RWPE2 (cell line): ENCODE measurements at places on chromosomes 6 and 20.

GRCh38 chr6:90253631-90254030 lies 43.0 kb downstream of the BACH2 start:
- DNase-seq: no peak

DNA sequence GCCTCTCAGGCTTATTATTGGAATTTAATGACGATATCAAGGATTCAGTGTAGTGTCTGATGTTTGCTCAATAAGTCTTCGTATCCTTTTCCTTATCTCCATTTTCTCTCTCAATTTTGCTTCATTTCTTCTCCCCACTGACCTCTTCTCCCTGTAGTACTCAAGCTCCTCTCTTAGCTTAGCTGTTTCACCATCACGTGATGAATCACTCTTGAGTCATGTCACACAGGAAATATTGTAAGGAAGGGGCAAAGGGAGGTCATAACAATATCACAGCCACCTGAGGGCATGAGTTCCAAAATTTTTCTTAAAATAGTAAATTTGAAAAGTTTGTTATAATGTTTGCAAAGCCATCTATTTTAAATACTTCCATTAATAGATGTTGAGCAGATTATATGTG lies 392.2 kb upstream of the MARCKS start:
- no peak for DNase-seq

DNA sequence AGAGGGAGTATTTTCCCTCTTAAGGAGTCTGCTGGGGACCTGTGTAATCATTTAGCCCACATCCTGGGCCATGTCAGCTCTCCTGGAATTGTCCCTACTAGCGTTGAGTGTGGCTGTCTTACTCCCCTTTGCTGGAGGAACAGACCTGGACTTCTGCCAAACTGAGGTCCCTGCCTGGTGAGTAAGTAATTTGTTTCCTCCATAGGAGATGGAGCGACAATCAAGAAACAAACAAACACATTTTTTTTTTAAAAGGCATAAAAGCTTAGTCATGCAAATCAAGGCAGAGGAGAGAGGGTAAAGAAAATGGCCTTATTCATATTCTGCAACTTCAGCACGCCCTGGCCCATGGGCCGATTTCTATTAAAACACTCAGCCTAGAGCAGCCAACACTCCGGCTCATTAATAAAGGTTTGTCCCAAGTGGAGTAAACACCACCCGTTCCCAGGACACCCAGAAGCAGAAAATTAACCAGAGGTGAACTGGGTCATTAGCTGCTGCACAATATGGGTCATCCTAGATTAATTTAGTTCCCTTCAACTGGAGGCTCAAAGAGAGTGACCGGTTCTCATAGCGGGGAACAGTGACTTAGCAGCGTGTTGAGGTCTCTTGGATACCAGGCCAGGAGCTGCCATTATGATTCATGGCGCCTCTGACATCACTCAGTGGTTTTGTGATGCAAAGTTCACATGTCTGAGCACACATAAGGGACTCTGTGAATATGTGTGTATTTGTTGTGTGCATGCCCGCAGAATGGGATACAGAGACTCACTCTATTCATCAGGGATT lies 165.0 kb upstream of the SULF2 start:
- peak; percentile 80 for DNase-seq

DNA sequence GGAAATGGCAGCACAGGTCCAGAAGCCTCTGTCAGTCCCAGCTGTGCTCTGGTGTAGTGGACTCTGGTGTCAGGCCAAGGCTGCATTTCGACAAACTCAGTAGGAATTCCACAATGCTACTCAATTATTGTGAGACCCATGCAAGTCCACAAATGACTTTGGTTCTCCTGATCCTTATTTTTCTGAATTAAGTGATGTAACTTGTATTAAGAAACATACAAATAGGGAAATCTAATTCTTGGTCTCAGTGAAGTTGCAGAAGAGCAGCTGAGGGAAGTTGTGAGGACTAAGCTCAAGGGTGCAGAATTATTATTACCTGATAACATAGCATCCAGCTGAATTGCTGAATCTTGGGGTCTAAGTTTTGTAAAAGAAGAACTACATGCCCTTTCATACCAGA lies 116.8 kb downstream of the MAFB start:
- DNase-seq: no peak

- no peak for DNase-seq
These were observed 9.5 kb upstream of the ATRN start for GRCh38 chr20:3461211-3461771.

DNA sequence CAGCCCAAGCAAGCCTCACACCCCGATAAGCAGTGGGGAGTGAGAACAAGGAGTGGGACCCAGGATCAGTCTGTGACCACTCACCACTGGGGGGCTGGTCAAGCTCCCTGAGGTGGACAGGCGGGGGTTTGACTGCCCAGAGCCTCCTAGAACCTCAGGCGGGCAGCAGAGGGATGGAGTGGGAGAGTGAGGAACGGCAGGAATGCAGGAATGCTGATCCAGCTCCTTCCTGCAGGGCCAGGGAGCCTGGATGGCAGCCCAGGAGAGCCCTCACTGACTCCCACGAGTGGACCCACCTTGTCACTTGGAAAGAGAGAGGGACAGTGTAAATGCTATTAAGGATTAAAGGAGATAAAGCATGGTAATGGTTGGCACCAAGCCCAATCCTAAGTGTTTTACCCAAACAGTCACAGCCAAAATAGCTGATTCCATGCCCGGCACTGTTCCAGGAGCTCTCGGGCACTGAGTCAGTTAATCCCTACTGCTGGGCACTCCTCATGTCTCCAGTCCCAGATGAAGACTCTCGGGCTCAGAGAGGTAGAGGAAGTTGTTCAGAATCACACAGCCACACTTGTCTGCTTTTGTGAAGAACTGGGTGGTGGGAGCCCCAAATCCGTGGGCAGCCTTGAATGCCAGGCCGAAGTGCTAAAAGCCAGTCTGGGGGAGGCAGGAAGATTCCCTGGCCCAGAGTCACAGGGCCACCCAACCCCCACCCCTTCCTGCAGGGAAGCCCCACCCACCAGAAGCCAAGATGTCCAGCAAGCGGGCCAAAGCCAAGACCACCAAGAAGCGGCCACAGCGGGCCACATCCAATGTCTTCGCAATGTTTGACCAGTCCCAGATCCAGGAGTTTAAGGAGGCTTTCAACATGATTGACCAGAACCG lies 3.1 kb downstream of the MYL9 start:
- no peak for DNase-seq

GRCh38 chr6:113848280-113848679 lies 8.9 kb upstream of the MARCKS start:
- DNase-seq: no peak

GRCh38 chr20:17766226-17766625 lies 66.5 kb downstream of the BANF2 start:
- DNase-seq: no peak

DNA sequence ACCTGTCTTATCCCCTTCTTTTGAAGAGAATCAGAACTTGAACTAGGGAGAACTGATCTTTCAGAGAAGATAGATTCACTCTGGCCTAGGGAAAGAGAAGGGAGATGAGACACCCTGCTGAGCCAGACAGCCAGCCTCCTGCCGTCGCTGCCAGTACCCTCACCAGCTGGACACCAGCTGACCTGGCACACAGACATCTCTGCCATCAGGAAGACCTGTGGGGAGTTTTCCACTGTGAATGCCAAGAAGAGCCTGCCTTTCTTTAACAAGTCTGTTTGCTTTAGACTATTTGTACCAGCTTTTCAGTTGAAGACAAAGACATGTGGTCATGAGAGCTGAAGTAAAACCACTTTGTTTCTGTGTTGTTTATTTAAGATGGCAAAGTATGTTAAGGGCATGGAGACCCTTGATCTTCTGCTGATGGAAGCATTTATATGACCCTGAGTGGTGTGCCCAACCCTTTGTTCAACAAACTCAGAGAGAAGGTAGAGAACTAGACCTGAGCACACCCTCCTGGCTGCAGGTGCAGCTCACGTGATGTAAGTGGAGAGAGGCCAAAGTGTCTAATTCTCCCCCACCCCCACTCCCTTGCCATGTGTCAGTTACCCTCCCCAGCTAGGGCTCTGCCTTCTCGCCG lies 82.3 kb upstream of the SLC24A3 start:
- no peak for DNase-seq

DNA sequence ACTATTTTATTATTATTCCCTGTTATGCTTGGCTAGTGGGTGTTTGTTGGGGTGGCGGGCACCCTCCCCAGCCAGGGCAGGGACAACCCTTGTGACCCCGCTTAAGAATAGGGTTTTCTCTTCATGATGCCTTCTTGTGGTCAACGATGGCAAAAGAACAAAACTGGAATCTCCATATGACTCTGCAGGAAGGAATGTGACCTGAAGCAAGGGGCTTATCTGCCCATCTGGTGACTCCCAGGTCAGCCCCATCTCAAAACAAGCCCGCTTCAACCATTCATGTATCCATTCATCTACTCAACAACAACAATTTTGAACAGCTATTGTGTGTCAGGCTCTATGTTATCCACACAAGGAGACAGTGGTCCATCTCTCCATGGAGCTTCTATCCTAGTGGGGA lies 30.9 kb upstream of the TGM6 start:
- DNase-seq: no peak
